ENCODE measurements at places on chromosomes 7 and 10.

- no peak for DNase-seq
Measured at GRCh38 chr7:7321681-7322080, 139.3 kb downstream of the C1GALT1 start.

- DNase-seq, result no peak
Measured at GRCh38 chr7:50660830-50661175, 95.6 kb upstream of the DDC start.

DNA sequence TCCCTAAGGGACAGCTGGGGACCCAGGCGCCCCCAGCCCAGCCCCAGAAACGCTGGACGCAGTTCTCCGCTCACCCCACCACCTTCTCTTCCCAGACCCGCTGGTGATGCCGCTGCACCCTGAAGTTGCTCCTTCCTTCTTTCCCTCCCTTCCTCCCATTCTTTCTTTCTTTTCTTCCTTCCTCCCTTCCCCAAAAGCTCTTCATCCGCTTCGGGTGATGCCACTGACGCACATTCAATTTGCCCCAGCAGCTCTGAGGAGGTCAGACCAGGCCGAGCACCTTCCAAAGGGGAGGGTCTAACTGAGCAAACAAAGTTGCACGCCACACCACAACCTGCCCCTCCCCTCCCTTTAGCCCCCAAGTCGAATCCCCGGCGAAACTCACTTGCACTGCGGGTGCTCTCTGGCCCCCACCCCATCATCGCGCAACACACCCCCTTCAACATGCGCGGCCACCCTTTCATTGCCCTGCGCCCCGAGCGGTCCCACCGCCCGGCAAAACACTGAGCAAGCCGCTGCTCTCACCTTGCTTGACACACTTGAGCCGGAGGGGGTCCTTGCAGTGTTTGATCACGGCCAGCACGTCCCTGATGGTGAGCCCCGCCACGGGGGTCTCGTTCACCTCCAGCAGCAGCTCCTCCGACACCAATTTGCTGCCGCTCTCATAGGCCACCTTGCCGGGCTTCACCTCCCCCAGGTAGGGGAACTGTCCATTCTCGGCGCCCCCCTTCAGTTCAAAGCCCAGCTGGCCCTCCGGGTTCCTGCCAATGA, 787 bp downstream of the MAGI2 start:
- no peak for DNase-seq

- DNase-seq, result no peak
Measured at GRCh38 chr7:45160417-45160881, 2.9 kb downstream of the RAMP3 start.

GRCh38 chr7:38451840-38452239, 178.4 kb upstream of the TARP start:
- DNase-seq, result peak; percentile 41

GRCh38 chr7:26101361-26102151, 50.4 kb upstream of the NFE2L3 start:
- no peak for DNase-seq

- no peak for DNase-seq
Measured at GRCh38 chr7:134153493-134154136, 26.5 kb downstream of the LRGUK start.
